ENCODE measurements at places on chromosomes 6 and 20.

GRCh38 chr6:43798688-43799444, 28.9 kb downstream of the VEGFA start:
- DNase-seq = no peak

DNA sequence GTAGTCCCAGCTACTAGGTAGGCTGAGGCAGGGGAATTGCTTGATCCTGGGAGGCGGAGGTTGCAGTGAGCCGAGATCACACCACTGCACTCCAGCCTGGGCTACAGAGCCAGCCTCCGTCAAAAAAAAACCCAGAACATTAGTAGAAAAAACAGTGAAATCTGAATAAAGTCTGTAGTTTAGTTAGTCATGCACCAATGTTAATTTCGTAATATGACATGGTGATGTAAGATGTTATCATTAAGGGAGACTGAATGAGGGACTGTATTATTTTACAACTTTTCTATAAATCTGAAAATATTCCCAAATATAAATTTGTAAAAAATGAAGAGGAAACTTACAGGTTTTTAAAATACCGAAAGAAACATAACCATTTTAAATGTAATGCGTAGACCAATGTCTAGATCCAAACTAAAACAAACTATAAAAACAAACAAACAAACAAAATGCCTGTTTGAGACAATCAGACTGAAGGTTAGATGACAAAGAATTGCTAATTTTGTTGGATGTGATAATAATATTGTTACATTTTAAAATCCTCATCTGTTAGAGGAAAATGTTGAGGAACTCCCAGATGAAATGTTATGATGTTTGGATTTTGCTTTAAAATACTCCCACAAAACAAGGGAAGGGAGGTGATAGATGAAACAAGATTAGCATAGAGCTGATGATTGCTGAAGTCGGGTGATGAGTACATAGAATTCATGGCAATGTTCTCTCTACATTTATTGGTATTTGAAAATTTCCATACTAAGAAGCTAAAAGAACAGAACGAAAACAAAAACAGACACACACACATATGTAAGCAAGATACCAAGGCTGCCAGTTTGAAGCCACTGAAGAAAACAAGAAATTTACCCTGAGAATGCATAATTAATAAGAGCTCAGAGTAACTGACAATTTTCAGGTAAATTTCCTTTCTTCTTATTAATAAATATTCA, 1.8 kb downstream of the GSTA4 start:
- no peak for DNase-seq

GRCh38 chr6:120058410-120058809, 708.8 kb upstream of the MAN1A1 start:
- DNase-seq = no peak

DNA sequence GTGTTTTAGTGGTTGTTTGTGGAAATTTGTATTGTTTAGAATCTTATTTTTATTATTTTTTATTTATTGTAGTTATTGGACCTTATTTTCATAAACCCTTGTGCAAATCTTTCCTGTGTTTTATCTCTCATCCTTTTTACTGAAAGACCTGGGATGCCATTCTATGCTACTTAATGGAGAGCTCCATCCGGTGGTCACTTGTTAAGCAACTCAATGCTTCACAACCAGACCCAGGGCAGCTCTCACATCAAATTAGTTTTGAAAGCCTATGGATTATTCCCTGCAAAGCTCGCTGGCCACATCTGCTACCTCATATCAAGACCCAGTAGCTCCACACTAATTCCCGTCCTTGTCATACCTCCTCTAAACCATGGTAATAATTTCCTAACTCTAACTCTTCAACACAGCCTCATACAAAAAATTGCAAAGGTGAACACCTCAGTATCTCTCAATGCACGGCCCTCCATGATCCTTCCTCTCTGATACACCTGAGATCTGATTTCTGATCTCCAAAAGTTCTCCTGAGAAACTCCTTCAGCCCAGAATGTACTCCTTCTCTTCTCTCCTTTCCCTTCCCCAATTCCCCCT, 296.6 kb upstream of the MANEA start:
- no peak for DNase-seq

DNA sequence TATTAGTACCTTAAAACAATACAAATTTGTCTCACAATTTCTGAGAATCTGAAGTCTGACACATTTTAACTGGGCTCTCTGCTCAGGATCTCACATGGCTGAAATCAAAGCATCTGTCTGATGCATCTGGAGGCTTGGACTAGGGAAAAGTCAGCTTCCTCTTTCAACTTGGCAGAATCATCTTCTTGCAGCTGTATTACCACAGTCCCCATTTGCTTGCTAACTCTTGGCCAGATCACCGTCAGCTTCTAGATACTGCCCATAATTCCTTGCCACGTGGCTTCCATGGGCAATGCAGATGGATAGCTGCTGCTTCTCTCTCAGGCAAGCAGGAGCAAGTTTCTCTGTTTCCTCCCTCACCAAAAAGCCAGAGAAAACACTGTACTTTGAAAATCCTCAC, 1106.4 kb upstream of the CITED2 start:
- DNase-seq = no peak

Measured in cortex of kidney (tissue), 1 donor.